Renal cortical epithelial cell (primary cell): ENCODE measurements at places on chromosomes 6 and 20. TPM values are rescaled to one million over a fixed set of nuclear protein-coding genes. Genes with fewer than 3 reads are reported as not detected.

The NKX2-2 gene
- not detected in 2 replicates for total RNA-seq

The MMP24 gene
- total RNA-seq = 46.4 and 64.1 TPM in 2 replicates

The TFAP2A gene
- total RNA-seq = 2.3 and 11.2 TPM in 2 replicates

The MCM3 gene
- total RNA-seq = 42.2 and 48.6 TPM in 2 replicates

The SLC22A7 gene
- total RNA-seq = not detected in 2 replicates

The COL9A3 gene
- total RNA-seq = 0.05 and 0.35 TPM in 2 replicates

The EPHA7 gene
- total RNA-seq = 0.87 and 2.0 TPM in 2 replicates

The TREML4 gene
- total RNA-seq = not detected in 2 replicates

The TEAD3 gene
- 3.6 and 10.2 TPM in 2 replicates for total RNA-seq

The AFDN gene
- 84.9 and 142 TPM in 2 replicates for total RNA-seq

The BPI gene
- total RNA-seq = not detected in 2 replicates

The HIVEP1 gene
- total RNA-seq = 13.0 and 15.2 TPM in 2 replicates

The LY6G5C gene
- 0.40 TPM in 1 of 2 replicates, not detected in the other for total RNA-seq

The LAMA2 gene
- 0.45 and 0.52 TPM in 2 replicates for total RNA-seq
